ENCODE measurements at places on chromosomes 16 and 17.

GRCh38 chr16:75323933-75324332 is 72.5 kb upstream of the BCAR1 start:
- DNase-seq: no peak

- peak; percentile 57 for DNase-seq
Observed at GRCh38 chr16:17475104-17475503, 4.3 kb upstream of the XYLT1 start.

DNA sequence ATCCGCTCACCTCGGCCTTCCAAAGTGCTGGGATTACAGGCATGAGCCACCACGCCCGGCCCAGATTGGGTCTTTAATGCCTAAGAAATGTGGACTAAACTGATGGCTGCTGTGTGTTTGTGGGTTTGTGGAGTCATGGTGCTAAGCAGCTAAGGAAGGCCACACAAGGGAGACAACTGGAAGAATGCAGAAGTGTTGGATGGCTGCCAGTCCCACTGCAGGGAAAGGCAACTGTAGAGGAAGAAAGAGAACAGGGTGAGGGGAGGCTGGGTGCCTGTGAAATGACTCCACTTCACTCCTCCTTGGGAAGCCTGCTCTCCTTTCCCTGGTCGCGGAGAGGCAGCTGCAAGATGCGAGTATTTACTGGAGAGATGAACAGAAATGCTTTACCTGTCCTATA is 23.5 kb upstream of the SIAH1 start:
- no peak for DNase-seq

DNA sequence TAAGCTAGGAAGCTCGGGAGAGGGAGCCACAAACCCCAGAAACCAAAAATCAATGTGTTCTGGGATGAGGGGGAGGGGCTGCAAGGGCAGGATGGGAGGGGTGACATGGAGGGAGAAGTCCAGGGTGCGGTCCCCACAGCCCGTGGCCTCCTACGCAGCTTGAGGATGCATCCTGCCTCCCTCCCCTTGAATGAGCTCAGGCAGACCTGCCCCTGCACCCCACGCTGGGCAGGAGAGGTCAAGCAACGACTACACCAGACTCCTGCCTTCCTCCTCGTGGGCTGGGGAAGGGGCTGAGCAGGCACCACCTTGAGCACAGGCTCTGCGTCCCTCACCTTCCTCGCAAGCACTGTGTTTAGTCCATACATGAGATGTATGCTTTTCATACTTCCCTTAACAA is 3.9 kb downstream of the ANKRD13B start:
- no peak for DNase-seq

- no peak for DNase-seq
Observed at GRCh38 chr17:52064791-52065211, 93.7 kb downstream of the CA10 start.

- no peak for DNase-seq
Observed at GRCh38 chr16:1047123-1047522, 25.4 kb upstream of the SSTR5 start.

- no peak for DNase-seq
Observed at GRCh38 chr17:352421-353212, at the start of gene RPH3AL. Gene RPH3AL (minus strand): TSS chr17:352807. CDS start chr17:327543, 25,264 bp downstream.

- DNase-seq: no peak
Observed at GRCh38 chr17:20092261-20092867, 83.2 kb downstream of the SPECC1 start.

- no peak for DNase-seq
Observed at GRCh38 chr17:40346765-40347158, 17.8 kb downstream of the GJD3 start.

DNA sequence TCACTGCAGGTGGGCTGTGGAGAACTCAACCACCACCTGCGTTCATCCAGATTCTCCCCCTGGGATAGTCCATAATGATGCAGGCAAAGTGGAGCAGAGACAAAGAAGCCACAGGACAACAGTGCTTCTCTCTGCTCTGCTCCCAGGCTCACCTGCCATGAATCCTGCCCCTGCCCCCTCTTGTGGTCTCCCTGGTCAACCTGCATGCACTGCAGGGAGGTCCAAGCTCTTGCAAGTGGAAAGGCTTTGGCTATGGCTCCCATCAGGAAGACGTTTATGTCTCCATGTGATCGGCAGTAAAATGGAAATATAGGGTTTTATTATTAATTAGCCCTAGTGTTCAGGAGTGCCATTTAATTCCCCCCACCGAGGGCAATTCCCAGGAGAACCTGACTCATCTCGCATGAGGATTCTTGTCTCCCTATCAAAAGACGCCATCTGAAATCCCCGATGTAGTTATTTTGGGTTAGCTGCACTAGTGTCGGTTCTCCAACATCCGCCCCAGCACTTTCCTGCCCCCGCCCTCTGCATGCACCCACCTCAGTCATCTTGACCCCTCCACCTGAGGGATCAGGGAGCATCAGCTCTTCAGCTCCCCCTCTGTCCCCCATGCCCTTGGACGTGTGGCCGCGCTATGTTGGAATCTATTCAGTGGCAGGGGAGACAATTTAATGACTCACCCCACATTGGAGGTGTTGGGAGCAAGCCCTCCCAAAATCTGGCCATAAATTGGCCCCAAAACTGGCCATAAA is 91.8 kb downstream of the KCNJ12 start:
- DNase-seq: no peak

- DNase-seq: no peak
Observed at GRCh38 chr16:82761236-82761635, 134.5 kb downstream of the CDH13 start.

GRCh38 chr16:79283578-79283977 is 317.0 kb downstream of the MAF start:
- no peak for DNase-seq

- DNase-seq: no peak
Observed at GRCh38 chr17:34598161-34598776, 18.9 kb downstream of the TMEM132E start.

GRCh38 chr17:19487024-19487600 is 46.5 kb upstream of the SLC47A1 start:
- DNase-seq: no peak

GRCh38 chr17:75844530-75845057 is 390 bp upstream of the UNC13D start:
- DNase-seq: no peak

DNA sequence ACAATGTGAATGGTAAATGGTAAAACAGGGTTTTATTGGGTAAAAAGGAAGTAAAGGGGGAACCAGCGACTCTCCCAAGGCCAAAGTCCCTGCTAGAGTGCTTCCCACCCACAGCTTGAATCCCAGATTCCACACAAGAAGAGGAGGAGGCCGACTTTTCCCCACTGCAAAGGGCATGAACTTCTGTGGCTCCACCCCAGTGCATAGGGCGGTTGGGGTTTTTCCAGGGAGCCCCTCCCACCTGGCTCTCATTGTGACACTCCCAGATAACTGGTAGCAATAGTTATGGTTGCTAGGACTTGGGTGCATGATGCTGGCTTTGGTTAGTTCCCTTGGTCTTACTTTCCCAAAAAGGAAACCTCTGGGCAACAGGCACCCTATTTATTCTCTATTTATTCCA is 666.0 kb upstream of the CA10 start:
- no peak for DNase-seq

- DNase-seq: no peak
Observed at GRCh38 chr16:72064361-72064894, 1.4 kb downstream of the HPR start.

GRCh38 chr17:50817838-50818237 is 17.5 kb upstream of the WFIKKN2 start:
- DNase-seq: no peak

DNA sequence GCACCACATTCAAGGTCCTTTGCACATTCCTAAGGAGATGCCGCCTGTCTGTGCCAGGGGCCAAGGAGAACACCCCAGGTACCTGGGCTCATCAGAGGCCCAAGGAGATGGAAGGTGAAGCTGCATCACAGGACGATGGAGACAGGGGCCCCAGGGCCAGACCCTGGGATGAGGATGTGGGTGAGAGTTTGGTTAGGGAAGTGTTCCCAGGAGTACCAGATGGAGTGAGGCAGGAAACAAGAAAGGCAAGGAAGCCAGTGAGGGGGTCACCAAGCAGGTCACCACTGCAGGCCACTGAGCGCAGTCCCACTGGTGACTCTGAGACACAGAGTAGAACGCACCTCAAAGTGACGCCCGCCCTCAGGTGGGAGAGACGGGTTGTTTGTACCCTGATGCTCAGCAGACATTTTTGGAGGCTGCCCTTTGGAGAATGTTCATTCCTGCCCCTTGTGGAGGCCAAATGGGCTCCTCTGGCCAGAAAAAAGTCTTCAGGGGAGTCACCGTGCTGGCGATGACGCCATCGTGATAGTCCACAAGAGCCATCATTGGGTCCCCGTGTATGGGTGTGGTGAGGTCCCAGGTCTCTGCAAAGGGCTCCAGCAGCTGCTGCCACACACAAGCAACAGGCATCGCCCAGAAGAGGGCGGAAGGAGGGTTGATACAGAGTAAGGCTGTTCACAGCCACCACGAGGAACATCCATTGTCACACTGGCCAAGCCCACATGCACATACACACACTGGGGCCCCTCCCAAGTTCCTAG is 57.5 kb downstream of the BEAN1 start:
- DNase-seq: peak; percentile 13

- DNase-seq: peak; percentile 93
Observed at GRCh38 chr17:42980274-42980765, at the start of gene RUNDC1. Gene RUNDC1 (plus strand): TSS chr17:42980565. CDS start chr17:42980577, 12 bp downstream.

DNA sequence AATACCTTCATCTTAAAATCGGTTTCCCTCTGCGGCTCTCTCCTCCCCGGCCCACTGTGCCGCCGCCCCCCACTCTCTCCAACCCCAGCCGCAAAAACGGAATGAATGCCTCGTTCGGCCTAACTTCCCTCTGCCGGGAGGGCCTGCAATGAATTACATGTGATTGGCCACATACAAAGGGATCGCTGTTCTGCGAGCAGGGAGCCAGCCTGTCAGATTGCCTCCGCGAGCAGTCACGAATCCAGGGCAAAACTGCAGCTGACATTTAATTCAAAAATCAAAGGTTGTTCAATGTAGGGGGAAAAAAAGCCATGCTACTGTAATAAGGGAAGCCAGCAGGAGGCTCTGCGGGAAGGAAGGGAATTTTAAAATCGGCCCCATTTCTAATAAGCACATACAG is 84.9 kb downstream of the TBC1D16 start:
- no peak for DNase-seq

DNA sequence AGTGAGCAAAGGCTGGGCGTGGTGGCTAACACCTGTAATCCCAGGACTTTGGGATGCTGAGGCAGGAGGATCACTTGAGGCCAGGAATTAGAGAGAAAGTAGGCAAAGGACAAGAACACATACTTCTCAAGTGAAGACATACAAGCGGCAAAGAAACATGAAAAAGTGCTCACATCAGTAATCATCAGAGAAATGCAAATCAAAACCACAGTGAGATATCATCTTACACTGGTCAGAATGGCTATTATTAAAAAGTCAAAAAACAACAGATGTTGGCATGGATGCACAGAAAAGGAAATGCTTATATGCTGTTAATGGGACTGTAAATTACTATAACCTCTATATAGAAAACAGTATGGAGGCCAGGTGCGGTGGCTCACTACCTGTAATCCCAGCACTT is 12.2 kb upstream of the SLX4 start:
- no peak for DNase-seq

DNA sequence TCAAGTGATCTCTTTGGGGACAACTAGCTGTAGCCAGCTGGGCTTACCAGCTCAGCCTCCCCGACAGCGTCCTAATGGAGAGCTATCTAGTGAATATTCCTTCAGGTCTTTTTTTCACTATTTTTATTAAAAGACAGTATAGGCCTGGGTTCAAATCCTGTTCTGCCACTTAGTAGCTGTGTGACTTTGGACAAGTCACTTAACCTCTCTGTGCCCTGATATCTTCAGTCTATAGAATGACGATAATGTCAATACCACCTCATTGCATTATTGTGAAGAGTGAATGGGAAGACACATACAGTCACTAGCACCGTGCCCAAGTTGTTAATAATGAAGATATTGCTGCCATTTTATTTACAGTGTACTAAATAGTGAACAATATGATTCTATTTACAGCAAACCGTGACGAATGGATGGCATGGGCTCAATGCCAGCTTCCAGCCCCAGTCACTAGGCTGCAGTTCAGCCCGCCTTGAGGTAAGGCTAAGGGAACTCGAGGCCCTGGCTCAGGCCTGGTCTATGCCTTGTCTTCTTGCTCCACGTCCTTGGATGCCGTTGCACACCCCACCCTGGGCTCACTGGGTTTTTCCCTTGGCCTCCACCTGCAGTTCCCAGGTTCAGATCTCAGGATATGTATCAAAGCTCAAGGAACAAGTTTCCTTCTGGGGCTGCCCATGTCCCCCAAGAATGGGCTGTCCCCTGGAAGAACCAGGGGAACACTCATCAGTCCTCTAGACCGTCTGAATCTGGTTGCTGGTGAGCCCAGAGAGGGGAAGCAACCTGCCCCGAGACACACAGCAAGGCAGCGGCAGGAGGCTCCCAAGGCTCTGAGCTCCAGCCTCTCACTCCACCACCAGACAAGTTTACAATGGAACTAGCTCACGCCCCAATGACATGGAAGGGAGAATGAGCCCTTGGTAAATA is 95.4 kb upstream of the TNRC6C start:
- DNase-seq: no peak

GRCh38 chr17:3528880-3529511 is 28.6 kb downstream of the TRPV3 start:
- no peak for DNase-seq

- no peak for DNase-seq
Observed at GRCh38 chr16:47110939-47111338, 32.8 kb downstream of the NETO2 start.

DNA sequence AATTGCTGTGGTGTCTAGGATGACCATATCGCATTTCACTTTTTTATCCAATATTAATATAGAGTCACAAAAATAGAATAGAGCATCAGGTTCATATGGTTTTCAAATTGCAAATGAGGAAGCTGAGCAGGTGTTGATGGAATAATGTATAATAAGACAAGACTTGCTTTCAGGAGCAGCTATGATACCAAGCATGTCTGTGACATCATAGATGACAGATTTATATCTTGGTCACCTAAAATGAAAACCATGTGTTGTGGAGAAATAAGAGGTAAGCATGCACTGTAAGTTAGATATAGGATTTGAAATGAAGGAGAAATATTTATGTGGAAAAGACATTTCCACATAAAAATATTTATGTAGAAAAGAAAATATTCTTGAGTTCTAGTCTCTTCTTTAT is 8.6 kb downstream of the MEIOC start:
- no peak for DNase-seq

GRCh38 chr16:86949630-86950029 is 367.6 kb downstream of the C16orf95 start:
- DNase-seq: no peak

GRCh38 chr16:81313701-81314602 is 810 bp upstream of the GAN start:
- no peak for DNase-seq

GRCh38 chr16:25198021-25198420 is 18.7 kb upstream of the AQP8 start:
- no peak for DNase-seq

- DNase-seq: peak; percentile 97
Observed at GRCh38 chr17:781805-782731, at the start of the genes GLOD4 and MRM3. Gene GLOD4 (minus strand): TSS chr17:782280. CDS start chr17:782255, 25 bp downstream. Gene MRM3 (plus strand): TSS chr17:782353. CDS start chr17:782379, 26 bp downstream.

DNA sequence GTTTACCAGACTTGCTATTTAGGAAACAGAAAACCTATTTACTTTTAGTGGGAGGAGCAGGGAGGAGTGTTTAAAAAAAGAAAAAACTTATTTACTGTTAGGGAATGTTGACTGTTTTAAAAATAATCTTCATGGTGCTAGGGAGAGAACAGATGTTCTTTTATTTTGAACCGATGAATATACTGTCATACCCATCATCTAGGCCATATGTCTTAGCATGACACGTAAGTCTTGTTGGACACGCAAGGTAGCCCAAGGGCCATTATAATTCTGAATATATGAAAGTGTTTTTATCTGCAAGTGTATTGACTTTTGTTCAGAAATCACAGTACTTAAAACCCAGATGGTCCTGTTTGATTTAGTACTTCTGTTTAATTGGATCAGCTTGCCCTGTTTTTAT is 11.6 kb downstream of the WIPF2 start:
- no peak for DNase-seq

Measured in activated T-cell treated with anti-CD3 and anti-CD28 coated beads, Interleukin-2, amount 50 U/mL, for 48 hours (primary cell).